ENCODE measurements at places on chromosomes 2 and 18.

GRCh38 chr2:41691561-41691960, 356.3 kb upstream of the PKDCC start:
- no peak for DNase-seq

- DNase-seq = no peak
Observed at GRCh38 chr2:175001566-175001965, 3.6 kb downstream of the CHN1 start.

DNA sequence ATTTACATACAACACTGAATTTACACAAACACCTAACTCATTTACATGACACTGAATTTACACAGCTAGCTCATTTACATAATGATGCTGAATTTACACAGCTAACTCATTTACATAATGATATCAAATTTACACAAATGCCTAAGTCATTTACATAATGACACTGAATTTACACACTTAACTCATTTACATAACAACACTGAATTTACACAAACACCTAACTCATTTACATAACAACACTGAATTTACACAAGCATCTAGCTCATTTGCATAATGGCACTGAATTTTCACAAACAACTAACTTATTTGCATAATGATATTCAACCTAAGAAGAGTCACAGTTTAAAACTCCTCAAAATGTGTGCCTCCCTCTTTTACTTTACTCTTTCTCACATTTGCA, 511.7 kb downstream of the GALR1 start:
- no peak for DNase-seq

GRCh38 chr2:164777847-164778461, 63.7 kb downstream of the COBLL1 start:
- DNase-seq = no peak

DNA sequence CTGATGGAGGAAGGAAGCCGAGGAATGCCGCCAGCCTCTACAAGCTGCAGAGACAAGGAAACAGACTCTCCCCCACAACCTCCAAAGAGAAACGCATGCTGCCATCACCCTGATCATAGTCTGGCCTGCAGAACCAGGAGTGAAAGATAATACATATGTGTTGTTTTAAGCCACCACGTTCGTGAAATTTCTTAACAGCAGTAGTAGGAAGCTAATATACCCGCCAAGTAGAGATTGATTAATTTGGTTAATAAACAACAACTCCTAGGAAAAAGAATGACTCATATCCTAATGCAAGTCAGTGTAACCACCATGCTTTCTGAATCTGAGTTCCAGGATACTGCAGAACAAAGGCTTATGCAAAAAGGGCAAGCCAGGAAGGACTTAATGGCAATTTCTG, 36.6 kb downstream of the LONRF2 start:
- DNase-seq = no peak

- no peak for DNase-seq
Observed at GRCh38 chr2:195820373-195820772, 163.3 kb downstream of the SLC39A10 start.

GRCh38 chr2:101435001-101435862, 39.7 kb downstream of the RFX8 start:
- no peak for DNase-seq

- no peak for DNase-seq
Observed at GRCh38 chr2:288758-289361, 969 bp upstream of the ALKAL2 start.

GRCh38 chr2:14517731-14518130, 114.8 kb upstream of the LRATD1 start:
- DNase-seq = no peak

DNA sequence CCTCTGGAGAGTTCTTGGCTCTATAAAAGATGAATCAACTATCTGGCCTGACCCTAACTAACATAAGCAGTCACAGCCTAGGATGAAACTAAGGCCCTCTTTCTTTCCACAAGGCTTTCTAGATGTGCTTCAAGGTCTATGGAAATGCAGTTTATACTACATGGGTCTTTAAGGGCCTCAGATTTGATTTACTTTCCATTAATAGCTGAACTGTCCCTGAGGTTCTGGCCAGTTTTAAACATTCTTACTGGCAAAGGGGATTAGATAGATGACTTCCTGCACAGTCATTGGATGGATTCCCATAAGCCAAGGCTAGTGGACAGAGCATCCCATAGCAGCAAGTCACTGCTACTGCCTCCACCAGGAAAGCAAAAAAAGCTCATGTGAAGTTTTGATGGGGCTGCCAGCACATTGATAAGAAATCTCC, 38.1 kb upstream of the LCLAT1 start:
- no peak for DNase-seq

GRCh38 chr2:66521291-66521922, 86.5 kb downstream of the MEIS1 start:
- DNase-seq = no peak

- DNase-seq = no peak
Observed at GRCh38 chr2:160282063-160282580, 82.0 kb upstream of the ITGB6 start.

DNA sequence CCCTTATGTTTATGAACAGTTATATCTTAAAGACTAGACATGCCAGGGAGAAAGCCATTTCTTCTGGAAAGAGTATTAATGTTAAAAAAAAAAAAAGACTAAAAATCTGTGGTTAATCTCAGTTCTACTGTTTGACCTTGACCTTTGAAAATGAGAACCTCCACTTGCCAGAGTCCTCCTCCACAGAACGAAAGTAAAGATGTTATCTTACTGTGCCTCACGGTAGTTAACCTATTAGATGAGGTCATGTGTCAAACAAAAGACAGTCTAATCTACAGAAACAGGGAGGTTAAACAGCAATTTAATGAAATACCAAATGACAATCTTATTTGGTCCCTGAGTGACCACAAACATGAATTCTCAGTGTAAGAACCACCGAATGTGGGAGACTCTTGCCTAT, 51.2 kb downstream of the SLC14A2 start:
- DNase-seq = no peak

- no peak for DNase-seq
Observed at GRCh38 chr2:225031599-225031998, 10.7 kb downstream of the DOCK10 start.

DNA sequence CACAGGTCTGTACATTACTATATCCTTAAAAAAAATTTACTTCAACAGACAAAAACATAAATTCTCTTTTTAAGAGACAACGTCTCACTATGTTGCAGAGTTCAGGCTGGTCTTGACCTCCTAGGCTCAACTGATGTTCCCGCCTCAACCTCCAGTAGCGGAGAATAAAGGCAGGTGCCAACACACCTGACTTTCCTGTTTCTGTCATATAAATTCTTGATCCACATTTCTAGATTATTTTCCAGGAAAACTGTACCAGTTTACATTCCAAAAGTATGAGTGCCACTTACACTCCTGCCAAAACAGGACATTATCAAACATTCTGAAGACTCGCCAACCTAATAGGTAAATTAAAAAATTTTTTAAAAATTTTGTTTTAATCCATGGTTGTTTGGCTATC, 48.6 kb downstream of the PUM2 start:
- no peak for DNase-seq

- DNase-seq = no peak
Observed at GRCh38 chr2:28382755-28383154, 9.9 kb upstream of the FOSL2 start.

GRCh38 chr2:119513832-119514231, 10.5 kb downstream of the SCTR start:
- no peak for DNase-seq

DNA sequence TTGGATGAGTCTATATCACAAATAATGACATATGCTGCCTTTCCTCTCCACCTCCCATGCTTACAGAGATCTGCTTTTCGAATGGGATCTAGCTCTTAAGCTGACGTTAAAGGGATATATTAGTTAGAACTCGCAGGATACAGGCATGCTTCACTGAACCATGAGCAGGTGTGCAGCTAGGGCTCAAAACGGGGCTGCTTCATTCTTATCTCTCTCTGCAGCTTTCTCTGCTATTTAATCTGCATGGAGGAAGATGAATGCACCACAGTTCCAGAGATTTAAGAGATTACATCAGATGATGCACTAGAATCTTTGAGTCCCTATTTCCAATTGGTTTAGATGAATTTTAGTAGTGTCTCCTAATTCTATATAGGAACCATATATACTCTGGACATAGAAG, 327.0 kb downstream of the RAD51AP2 start:
- no peak for DNase-seq

GRCh38 chr2:97993926-97994325, 1.8 kb downstream of the TMEM131 start:
- DNase-seq = no peak

DNA sequence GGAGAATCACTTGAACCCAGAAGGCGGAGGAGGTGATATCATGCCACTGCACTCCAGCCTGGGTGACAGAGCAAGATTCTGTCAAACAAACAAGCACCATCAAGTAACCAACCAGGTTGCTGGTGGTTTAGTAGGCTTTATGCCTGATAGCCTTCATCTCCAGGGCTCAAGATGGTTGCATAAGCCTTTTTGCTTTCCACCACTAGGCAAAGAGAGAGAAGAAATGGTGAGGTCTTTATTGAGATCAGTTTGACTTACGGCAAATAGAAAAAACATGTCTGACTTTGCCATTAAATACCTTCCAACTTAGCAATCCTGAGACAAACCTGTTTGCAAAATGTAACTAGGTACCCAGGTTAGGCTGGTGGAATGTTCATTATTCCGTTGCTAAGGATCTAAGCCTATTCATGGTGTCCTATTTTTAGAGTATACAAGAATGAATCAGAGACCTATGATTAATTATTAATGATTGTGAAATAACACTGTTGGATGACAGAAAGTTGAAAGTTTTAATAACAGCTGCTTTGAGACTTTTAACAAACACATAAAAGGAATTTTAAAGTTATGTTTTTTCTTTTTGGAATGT, 53.5 kb upstream of the SLC38A11 start:
- no peak for DNase-seq

- DNase-seq = no peak
Observed at GRCh38 chr18:78160961-78161656, 818.5 kb upstream of the SALL3 start.
